ENCODE measurements at places on chromosomes 3 and 15.

DNA sequence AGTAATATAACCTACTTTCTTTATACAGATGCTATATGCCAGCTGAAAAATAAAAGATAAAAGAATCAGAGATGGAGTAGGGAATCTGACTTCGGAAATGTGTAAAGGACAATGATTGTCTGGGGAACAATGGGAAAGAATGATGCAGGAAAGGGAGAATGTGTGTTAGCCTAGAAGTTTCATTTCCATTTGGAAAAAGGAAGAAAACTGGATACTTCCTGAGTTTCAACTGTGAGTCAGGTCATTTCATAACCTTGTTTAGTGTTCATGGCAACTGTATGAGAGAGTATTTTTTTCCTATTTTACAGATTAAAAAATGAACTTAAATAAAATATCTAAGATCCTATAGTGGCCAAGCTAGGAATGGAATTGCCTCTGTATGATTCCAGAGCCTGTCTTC is 261.3 kb upstream of the NECTIN3 start:
- DNase-seq = no peak

DNA sequence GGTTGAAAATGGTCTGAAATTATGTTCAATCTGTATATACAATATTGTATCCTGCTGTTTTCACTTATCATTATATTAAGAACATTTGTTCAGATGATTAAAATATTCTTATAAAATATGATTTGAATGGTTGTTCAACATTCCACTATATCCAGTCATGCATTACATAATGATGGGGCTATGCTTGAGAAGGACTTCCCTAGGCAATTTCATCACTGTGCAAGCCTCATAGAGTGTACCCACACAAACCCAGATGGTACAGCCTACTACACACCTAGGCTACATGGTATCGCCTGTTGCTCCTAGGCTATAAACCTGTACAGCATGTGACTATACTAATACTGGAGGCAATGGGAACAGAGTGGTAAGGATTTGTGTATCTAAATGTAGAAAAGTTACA is 30.5 kb downstream of the SLC7A14 start:
- DNase-seq = no peak

DNA sequence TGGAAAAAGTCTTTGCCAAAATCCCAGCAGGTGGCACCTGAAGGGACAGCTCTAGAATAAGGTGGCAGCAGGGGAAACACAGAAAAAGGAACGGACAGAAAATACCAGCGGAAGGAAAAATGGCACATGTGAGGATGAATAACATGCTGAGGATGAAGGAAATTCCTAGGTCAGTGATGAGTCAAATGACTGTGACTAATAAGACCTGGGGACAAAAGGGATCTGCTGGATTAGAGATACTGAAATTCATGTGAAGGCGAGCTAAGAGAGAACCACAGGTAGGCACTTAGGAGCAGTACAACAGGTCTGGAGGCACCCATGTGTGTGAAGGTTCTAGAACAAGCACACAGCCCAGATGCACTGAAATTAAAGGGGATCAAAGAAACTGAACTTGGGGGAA is 482.5 kb downstream of the FOXP1 start:
- no peak for DNase-seq

DNA sequence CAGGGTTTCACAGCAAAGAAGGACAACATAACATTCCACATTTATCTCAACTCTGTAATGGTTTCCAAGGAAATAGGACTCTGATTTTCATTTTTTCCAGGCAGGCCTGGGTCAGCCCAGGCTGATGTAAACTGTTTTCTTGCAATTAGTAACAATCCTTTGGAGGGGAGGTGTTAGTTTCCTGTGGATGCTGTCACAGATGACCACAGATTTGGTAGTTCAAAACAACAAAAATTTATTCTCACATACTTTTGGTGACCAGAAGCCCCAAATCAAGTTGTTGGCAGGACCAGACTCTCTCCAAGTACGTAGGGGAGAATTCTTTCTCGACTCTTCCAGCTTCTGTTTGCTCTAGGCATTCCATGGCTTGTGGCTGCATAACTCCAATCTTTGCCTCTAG is 88.0 kb downstream of the EDEM1 start:
- no peak for DNase-seq

DNA sequence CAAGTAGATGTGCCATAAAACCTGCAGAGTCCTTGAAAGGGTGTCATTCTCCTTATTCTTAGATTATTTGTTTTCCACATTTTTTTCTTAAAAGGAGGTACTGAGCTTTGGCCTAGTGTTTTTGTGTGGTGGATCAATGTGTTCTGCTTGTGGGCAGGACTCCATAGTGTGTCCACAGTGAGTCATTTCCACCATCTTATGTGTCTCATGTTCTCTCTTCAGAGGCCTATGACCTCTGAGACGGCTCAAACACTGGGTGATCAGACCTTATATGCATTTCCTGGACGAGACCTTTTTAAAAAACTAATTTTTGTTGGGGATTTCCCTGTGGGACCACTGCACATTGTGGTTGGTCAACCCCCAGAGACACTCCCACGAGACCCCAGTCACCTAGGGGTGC is 93.4 kb downstream of the CHCHD4 start:
- no peak for DNase-seq

DNA sequence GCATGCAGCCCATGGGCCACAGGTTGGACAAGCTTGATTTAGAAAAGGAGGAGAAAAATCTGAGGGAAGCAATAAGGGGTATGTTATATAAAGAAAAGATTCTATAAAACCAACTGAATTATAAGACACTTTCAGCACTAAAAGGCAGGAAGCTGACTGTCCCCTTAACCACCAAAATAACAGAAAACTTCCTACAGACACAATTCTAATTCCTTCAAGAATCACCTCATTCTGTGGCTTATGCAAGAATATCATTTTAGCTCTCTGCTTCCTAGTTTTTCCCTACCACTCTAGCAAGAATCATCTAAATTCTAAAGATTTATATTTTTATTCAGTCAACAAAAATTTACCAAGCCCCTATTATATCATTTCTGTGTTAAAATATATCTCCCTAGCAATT is 6.3 kb downstream of the STAG1 start:
- DNase-seq = no peak
